ENCODE measurements at places on chromosomes 11 and 22.

DNA sequence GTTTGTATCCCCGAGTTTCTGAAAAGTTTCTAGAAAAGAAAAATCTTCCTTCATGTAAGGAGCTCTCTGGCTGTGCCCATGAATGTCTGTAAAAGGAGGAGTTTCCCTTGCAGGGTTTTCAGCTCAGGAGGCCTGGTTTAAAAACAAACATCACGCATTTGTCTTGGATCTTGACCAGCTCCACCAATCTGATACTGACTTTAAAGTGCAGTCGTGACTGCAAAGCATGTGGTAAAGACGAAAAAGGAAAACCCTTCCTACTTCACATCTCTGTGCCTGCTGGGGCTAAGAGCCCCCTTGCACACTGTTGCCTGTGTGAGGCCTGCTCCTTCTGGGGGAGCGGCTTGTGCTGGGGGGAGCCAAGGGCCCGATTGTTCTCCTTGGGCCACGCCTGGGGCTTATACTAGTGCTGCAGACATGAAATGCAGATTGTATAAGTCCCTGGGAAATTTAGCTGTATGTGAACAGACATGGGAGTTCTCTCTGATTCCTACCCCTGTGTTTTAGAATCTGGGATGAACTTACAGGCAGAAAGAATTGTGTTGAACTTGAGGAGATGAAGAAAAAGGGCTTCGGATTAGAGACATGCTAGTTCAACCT is 62.1 kb downstream of the ADAMTS15 start:
- no peak overlapping the region for H3K4me3 ChIP-seq
- H3K27ac ChIP-seq = no peak overlapping the region
- no peaks in the 10 kb centered on the region for H3K36me3 ChIP-seq
- DNase-seq = no peak
- H3K4me1 ChIP-seq = no peaks in the 10 kb centered on the region
- peaks cover under 1% of the 10 kb centered on the region for H3K27me3 ChIP-seq

DNA sequence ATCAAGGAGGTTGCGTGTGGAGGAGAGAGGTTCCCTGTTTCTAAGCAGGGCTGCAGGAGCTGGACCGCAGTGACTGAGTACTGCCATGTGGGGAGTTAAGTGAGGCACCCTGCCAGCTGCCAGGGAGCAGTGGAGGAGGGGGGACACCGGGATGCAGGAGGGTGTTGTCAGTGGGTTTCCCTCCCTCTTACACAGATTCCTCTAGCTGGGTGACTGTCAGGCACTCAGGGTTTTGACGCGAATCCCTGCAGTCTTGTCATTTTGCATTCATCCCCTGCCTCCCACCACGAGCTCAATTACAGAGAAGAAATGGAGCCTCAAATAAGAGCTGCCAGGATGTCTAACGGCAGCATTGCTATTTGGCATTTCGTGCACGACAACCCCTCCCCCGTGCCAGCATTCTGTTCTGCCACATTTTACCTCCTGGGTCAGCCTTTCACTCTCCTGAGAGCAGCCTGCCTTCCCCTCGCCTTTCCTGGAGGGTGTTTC is 119.8 kb upstream of the SORL1-AS1 start:
- no peak overlapping the region for H3K4me3 ChIP-seq
- DNase-seq = no peak
- no peaks in the 10 kb centered on the region for H3K4me1 ChIP-seq

DNA sequence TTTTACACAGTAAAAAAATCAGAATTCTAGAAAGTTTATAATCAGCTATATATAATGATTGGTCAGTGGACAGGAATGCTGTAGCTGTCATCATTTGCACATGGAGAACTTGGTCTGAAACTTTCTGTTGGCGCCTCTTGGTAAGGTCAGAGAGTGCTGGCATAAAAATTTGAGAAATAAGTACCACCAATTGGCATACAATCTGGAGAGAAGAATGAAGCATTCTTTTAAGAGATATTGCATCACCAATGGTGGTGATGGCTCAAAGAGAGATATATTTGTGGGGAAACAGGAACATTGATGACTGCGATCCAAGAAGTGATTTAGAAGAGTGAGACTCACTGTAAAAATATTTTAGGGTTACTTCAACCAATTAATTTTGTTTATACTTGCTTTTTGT is 19.8 kb upstream of the OOSP1 start:
- peaks cover 2% of the 10 kb centered on the region for H3K4me1 ChIP-seq
- H3K36me3 ChIP-seq = peaks cover 3% of the 10 kb centered on the region
- no peak overlapping the region for H3K4me3 ChIP-seq

DNA sequence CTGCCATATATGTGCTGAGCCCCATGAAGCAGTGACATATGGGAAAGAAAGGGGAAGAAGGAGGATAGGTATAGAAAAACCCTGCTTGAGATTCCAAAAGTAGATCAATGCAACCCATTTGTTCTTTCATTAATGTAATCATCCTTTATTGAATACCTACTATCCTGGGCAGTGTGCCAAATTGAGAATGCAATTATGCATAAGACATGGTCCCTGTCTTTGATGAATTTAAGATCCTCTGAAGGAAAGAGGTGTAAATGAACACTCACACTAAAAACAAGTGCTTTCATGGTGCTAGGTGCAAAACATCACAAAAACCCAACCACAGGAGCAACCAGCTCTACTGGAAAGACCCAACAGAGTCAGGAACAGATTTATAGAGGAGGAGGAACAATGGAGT is 29.7 kb downstream of the FLI1 start:
- no peaks in the 10 kb centered on the region for H3K27me3 ChIP-seq
- H3K27ac ChIP-seq = peak overlapping the region; percentile 69
- H3K36me3 ChIP-seq = peaks cover 47% of the 10 kb centered on the region
- H3K4me1 ChIP-seq = peaks cover 84% of the 10 kb centered on the region
- no peak for DNase-seq

DNA sequence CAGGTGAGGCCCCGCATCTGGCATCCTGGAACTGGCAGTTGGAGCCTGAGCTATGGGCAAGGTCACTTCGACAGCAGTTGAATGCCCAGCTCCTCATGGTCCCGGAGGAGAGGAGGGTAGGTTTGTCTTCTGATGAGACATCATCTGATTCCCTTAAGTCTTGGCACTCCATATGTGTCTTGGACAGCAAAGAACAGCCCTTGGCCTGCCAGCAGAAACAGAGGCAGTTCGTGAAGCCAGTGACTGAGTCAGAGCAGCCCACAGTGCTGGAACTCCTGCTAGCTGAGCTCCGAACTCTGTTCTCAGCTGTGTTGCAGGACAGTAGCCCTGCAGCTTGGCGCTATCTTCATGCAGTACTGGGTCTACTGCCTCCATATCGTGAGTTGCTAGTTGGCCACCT is 1.0 kb downstream of the DNHD1 start:
- no peak overlapping the region for H3K4me3 ChIP-seq
- peaks cover 12% of the 10 kb centered on the region for H3K36me3 ChIP-seq
- H3K27ac ChIP-seq = no peak overlapping the region
- H3K4me1 ChIP-seq = peaks cover 4% of the 10 kb centered on the region
- H3K27me3 ChIP-seq = no peaks in the 10 kb centered on the region
- no peak for DNase-seq

DNA sequence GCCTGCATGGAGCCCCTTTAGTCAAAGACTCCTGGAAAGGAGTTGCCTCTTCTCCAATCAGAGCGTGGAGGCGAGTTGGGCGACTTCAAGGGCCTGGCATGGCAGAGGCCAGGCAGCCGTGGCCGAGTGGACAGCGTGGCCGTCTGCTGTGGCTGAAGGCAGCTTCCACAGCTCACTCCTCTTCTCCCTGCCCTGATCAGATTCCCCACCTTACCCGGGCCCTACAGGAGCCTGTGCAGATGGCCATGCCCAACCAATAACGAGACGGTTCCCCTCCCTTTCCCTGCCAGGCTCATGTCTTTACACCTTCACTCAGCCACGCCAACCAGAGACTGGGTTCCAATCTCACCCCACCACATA is 20.0 kb upstream of the SLC22A12 start:
- DNase-seq = no peak
- H3K27ac ChIP-seq = no peak overlapping the region
- no peak overlapping the region for H3K4me3 ChIP-seq
- H3K27me3 ChIP-seq = peaks cover 9% of the 10 kb centered on the region

- H3K4me1 ChIP-seq = peaks cover 8% of the 10 kb centered on the region
- no peak for DNase-seq
- no peak overlapping the region for H3K4me3 ChIP-seq
- H3K27me3 ChIP-seq = peaks cover 2% of the 10 kb centered on the region
- no peak overlapping the region for H3K27ac ChIP-seq
Measured at GRCh38 chr22:21984793-21985192, 2.2 kb upstream of the TOP3B start.

DNA sequence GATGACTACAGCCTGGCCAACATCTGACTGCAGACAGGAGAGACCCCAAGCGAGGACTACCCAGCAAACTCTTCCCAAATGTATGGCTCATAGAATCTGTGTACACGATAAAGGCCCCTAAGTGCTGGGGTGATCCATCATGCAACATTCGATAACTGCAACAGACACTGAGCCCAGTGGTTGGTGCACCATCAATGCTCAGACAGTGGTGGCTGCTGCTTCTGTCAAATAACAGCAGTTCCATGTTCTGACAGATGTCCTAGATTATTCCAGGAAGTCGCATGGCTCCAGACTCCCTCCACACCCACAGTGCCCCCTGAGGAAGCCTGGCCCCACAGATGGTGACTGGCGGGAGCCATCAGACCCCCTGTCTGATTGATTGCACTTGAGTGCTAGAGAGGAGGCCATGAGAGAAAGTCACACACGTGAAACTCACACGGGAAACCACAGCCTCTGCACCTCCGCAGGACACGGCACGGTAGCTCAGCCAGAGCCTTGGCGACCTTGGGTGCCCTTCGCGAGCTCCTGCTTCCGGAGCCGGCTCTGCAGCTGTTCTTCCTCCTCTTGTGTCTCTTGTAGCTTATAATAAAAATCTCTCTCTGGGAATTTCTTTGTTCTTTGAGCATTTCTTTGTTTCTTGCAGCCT is 1155.9 kb downstream of the TBC1D22A start:
- no peaks in the 10 kb centered on the region for H3K36me3 ChIP-seq
- peak; percentile 7 for DNase-seq
- H3K27ac ChIP-seq = no peak overlapping the region
